ENCODE measurements at places on chromosomes 3 and 15. TPM values are rescaled to one million over a fixed set of nuclear protein-coding genes. Genes with fewer than 3 reads are reported as not detected.

The NR2E3 gene
- total RNA-seq = not detected

The FGD5 gene
- total RNA-seq = 5.6 TPM

The HEXA gene
- 69.9 TPM for total RNA-seq

- H3K4me1 ChIP-seq = no peaks in the 10 kb centered on the region
- no peak for DNase-seq
- H3K27me3 ChIP-seq = no peaks in the 10 kb centered on the region
Measured at GRCh38 chr3:159910991-159911663, 77.5 kb upstream of the IL12A start.

DNA sequence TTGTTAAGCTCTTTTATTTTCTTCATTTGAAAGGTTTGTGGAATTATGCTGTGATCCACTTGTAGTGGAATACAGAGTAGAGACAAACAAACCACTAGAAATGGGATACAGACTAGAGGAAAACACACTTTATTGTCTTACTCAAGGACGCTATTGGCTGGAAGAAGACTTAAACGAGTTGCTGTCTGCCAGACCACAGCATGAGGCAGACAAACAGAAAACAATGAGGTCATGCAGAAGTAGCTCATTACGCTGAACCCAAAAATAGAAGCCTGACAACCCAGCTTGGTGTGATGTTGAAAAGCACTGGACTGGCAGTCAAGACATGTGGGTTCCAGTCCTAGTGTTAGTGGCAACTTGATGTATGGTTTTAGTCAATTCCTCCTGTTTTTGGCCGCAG lies 62.4 kb upstream of the P3H2 start:
- no peaks in the 10 kb centered on the region for H3K27me3 ChIP-seq
- no peak overlapping the region for H3K27ac ChIP-seq
- H3K4me3 ChIP-seq = no peak overlapping the region
- H3K36me3 ChIP-seq = no peaks in the 10 kb centered on the region
- no peaks in the 10 kb centered on the region for H3K4me1 ChIP-seq

Data from transverse colon (tissue), 4 donors.